ENCODE measurements at places on chromosomes 6 and 20.

DNA sequence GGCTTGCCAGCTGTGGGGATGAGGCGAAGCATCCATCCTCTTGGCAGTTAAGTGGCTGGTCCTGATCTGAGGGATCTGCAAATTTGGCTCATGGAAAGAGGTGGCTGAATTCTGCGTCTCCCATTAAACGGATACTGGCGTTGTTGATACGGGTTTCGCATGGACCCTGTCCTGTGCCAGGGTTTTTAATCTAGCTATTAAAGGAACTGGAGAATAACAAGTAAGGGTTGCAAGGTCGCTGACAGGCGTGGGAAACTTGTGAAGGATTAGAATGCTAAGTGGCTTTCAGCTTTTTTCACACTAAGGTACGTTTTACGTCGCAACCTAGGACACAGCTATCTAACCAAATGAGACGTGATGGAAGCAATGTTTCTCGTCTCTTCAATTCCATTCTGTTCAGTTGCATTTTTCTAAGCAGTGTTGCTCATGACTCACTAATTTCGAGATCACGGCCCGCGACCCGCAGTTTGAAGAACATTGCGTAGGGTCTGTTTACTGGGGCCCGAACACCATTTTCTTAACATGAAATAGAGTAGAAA lies 852 bp downstream of the GMNN start:
- peak; percentile 77 for DNase-seq

DNA sequence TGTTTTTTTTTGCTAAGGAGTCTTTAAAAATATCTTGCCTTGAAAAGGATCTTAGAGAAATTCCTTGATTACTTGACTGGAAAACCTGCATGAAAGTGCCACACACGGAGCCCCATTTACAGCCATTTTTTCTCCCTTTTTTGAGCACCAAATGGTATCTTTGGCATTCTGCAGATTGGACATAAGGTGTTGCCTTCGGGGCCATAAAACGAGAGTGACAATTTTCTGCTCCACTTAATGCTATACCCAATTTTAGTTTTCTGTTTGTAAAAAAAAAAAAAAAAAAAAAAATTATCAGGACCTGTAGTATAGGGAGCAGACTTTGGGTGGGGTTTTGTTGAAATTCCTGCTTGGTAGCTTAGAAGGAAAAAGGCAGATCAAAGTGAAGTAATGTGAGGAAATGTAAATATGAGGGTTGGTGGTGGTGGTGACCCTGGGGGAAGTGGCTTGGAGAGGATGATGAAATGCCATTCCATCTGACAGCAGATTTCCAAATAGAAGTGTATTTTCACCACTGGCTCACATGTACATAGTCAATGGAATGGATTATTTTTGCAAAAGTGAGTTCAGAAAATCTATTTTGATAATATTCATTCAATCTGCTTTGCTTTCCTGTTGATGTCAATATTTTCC lies 212.1 kb upstream of the SOX4 start:
- no peak for DNase-seq

DNA sequence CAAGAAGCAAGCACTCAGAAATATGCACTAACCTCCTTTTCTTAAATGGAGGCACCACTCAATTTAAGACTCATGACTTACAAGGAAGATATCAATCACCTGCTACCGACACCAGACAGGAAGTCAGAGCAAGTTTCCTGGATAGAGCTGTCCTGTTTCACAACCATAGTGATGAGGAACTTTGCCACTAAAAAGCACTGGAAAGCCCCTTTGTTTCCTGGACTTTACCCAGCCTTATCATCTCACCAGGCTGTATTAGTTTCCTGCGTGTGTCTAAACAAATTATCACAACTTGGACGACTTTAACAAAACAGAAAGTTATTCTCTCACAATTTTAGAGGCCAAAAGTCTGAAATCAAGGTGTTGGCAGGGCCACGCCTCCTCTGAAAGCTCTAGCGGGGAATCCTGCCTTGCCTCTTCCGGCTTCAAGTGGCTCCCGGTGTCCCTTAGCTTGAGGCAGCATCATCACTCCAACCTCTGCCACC lies 253.8 kb upstream of the STXBP5 start:
- no peak for DNase-seq

- no peak for DNase-seq
Observed at GRCh38 chr6:25027221-25027916, 91.6 kb upstream of the RIPOR2 start.

- DNase-seq, result peak; percentile 13
Observed at GRCh38 chr6:4853782-4854511, 77.7 kb downstream of the CDYL start.

GRCh38 chr6:80363501-80364122 lies 257.1 kb downstream of the BCKDHB start:
- peak; percentile 10 for DNase-seq

- DNase-seq, result no peak
Observed at GRCh38 chr6:16700202-16700915, 60.9 kb downstream of the ATXN1 start.

DNA sequence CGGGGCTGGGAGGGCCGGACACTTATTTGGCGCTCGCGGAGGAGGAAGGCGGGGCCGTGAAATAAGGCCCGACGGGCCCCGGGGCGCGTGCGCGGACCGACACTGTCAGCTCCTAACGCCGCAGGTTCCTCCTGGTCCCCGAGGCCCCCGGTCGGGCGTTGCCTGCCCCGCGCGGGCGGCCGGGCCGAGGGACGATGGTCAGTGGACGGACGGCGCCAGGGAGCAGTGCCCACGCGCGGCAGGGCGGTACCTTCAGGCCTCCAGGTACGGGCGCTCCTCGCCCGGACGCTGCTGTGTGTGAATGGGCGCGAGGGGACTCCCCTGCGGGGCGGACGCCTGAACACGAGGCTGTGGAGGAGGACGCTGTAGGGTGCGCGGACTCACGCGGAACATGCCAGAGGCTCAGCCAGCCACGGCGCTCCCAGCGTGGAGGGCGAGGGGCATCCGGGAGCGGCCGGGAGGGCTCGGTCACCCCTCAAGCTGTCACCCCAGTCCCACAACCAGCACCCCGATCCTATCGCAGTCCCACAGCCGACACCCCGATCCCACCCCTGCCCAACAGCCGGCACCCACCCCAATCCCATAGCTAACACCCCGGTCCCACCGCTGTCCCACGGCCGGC lies 339 bp upstream of the GMEB2 start:
- DNase-seq, result peak; percentile 97

DNA sequence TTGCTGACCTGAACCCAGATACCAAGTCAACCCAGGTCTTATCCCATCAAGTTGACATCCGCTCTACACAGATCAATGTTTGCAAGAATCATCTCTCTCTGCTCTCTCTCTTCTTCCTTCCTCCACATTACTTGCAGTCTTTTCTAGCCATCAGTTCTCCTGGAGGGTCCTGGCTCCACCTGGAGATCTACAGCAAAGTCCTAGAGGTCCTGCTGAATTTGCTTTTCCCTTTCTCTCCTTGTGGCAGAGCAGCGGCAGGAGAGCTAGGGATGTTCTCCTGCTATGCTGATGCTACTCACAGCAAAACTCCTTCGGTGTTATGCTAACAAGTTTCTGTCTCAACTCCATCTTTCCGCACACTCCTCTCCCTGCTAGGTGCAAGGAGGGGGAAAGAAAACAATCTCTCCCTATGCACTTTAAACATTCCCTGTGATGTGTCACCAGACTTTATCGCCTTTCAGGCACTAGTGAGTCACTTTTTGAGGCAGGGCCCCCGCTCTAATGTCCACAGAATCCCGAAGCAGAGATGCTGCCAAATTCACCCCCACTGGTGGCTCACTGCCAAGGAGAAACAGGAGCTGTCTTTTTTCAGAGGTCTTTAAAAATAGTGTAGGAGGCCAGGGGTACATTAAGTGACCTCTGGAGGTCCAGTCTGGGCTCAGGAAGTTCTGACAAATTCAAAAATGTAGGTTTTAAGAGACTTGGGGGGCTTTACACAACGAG lies 62.6 kb downstream of the FAM50B start:
- DNase-seq, result peak; percentile 86

- DNase-seq, result no peak
Observed at GRCh38 chr6:12129523-12129922, 117.4 kb downstream of the HIVEP1 start.

DNA sequence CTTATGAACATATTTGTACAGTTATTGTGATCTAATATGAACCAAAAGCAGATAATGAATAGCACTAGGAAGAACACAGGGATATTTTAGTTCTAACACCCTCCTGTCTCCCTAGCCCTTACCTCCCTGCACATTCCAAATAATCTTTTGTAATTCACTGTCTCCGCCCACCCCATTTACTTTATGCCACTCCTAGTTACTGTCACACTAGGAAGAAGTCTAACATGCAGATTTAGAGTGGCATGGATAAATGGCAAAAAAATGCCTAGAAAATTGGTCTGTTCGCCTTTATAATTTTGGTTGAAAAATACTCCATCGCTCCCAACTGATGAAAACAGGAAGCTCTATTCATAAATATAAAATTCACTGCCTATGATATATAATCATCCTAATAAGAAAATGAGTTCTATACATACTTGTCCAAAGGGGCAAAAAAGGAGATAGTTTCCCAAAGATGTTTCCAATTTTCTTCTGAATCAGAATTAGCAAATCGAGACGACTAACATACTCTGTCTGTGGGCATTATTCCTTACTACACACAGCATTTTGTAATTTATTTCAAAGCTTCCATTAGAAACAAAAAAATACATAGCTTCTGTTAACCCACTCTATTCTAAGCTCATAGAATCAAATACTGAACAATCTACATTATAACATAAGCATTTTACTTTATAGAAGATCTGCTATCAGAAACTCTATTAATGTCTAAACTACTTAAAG lies 1.3 kb upstream of the RUNX2 start:
- DNase-seq, result no peak

- peak; percentile 71 for DNase-seq
Observed at GRCh38 chr6:28673787-28674671, 148.3 kb downstream of the GPX5 start.

DNA sequence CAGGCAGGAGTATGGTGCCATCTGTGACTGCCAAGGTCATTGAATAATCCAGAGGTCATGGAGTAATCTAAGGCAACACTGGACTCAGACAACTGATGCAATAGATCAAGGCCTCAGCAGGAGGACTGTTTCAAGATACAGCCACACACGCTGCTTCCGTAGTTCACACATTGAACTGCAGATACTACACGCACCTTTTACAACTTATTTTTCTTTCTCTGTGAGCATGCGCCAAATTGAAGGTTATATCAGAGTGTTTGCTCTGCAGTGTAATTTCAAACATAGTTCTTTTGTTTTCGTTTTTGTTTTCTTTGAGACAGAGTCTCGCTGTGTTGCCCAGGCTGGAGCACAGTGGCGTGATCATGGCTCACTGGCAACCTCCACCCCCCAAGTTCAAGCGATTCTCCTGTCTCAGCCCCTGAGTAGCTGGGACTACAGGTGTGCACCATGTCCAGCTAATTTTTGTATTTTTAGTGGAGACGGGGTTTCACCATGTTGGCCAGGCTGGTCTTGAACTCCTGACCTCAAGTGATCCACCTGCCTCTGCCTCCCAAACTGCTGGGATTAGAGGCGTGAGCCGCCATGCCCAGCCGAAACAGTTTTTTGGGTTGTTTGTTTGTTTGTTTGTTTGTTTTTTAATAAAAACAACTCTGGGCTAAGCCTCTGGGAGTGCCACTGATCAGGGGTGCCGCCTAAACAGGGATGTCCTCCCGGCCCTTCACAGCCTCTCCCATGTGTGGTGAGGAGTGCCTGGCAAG lies 96.6 kb upstream of the NAA20 start:
- no peak for DNase-seq

GRCh38 chr6:79506251-79506650 lies 31.0 kb downstream of the LCA5 start:
- peak; percentile 25 for DNase-seq

DNA sequence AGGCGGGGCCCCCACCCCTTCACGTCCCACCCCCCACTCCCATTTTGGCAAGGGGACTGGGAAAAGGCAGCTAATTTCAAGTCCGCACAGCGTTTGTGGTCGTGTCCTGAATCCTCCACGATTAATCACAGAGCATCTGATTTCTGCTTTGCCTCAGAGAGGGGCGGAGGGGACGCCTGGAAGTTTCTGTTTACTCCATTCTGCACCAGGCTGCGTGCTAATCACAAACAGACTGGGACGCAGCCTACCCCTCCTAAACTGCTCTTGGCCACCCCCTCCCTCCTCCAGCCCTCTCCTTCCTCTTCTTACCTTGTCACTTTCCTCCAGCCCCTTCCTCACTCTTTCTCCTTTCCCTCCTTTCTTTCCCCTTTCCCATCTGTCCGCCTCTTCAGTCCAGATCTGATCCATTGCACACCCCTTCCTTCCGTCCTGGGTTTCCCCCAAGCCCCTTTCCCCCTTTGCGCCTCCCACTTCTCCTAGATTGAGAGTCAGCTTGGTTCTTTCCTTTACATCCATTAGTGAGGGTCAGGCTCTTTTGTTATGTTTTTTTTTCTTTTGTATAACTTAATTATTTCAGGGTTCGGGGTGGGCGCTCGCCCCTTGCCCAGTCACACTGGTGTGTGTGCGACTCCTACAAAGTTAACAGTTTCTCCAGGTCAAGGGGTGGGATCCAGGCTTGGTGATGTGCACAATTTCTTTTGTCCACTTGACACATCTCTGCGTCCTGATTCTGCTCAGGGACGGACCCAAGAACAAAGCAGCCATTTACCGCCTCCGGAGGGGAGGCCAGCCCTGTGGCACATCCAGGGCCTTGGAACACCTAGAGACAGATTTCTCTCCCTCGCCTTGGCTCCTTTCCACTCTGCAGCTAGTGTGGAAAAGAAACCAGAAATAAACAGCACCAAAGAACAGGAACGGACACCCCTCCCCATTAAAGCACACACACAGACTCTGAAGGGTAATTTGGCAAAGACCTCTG lies 520 bp upstream of the RIPOR3 start:
- peak; percentile 80 for DNase-seq

DNA sequence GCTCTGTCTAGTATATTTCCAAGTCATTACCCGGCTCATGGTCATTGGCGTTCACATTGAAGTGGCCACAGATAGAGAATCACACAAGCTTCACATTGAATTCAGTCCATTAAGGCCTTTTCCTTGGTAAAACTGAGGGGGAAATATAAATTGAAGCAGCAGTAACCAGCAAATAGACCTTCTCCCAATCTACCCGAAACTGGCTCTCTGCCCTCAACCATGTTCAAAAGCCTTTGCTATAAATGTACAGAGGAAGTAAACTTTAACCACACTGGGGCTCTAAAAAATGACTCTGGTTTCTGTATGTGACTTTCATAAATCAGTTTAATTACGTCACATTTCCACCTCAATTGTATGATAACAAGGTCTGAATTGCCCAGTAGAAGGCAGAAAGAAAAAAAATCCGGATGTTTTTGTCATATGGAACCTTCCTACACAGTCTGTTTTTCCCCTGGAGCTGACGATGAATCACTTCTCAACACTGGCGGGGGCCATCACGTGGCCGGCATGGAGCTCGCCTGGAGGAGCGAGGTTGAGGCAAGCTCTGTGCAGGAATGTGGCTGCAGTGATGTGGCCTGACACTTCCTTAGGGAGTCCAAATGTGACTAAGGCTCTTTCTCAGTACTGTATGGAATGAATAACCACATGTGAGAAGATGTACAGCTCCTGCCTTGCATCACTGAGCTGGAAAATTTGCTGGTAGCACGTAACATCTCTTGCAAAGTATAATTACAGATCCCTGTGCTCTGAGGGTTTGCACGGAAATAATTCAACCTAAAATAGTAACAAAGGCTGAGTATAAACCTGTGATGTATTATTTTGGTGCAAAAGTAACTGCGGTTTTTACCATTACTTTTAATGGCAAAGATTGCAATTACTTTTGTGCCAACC lies 58.6 kb upstream of the SNX9 start:
- peak; percentile 100 for DNase-seq
